Natural killer cell (primary cell): ENCODE measurements at places on chromosomes 7 and 10.
A peak's percentile ranks its signal among the peaks of the same experiment; 100 is the strongest.

- no peak overlapping the region for H3K4me3 ChIP-seq
- H3K27ac ChIP-seq, result no peak overlapping the region
- H3K27me3 ChIP-seq, result peaks cover 43% of the 10 kb centered on the region
- DNase-seq, result no peak
Observed at GRCh38 chr7:157686285-157686894, 349.6 kb downstream of the DNAJB6 start.

DNA sequence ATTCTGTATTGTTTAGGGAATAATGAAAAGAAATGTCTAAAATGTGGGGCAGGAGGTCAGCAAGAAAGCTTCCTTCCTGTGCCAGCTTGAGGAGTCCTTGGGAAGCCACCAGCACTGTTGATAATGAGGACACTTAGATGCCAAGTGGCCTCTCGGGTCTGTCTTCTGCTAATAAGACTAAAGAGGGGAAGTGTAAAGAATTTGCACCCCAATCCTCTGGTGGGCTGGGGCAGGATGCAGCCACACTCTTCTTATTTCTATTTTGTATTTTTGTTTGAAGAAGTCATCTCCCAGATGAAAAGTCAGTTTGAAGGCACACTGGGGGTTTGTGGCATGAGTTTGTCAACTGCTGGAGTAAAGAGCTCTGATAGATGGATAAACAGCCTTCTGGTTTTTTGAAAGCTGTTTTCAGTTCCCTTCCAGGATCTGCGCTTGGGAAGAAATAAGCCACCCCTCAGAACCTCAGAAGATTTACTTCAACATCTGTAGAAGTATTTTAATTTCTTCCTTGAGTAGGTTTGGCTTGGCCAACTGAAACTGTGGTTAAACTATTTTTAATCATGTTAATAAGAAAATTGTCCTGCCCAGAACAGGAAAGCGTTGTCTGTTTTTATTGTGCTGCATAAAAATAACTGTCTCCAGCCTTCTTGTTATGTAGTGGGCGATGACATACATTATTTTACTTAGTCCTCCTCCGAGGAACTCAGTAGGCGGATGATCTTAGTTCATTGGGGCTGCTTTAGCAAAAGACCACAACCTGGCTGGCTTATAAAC, 128.8 kb upstream of the GPR26 start:
- no peak overlapping the region for H3K27ac ChIP-seq
- H3K36me3 ChIP-seq, result no peaks in the 10 kb centered on the region
- H3K4me3 ChIP-seq, result no peak overlapping the region
- H3K4me1 ChIP-seq, result no peaks in the 10 kb centered on the region

GRCh38 chr10:43265799-43266721, 805 bp downstream of the RASGEF1A start:
- H3K4me1 ChIP-seq, result peaks cover 10% of the 10 kb centered on the region
- peak overlapping the region; percentile 24 for H3K4me3 ChIP-seq
- DNase-seq, result peak; percentile 64
- no peak overlapping the region for H3K27ac ChIP-seq
- H3K36me3 ChIP-seq, result no peaks in the 10 kb centered on the region

DNA sequence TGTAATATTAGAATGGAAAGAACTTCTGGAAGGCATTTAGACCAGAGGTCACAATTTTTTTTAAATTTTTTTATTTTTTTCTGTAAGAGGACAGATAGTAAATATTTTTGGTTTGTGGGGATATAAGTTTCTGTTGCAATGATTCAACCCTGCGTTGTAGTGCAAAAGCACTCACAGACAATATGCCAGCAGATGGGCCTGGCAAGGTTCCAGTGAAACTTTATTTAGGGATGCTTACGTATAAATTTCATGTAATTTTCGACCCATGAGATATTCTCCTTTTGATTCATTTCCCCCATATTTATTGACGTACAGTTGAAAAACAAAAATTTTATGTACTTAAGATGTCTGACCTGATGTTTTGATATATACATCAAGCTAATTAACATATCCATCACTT, 72.8 kb upstream of the NMT2 start:
- no peak overlapping the region for H3K27ac ChIP-seq
- no peaks in the 10 kb centered on the region for H3K36me3 ChIP-seq
- no peaks in the 10 kb centered on the region for H3K27me3 ChIP-seq

- no peak overlapping the region for H3K27ac ChIP-seq
- DNase-seq, result no peak
- no peaks in the 10 kb centered on the region for H3K36me3 ChIP-seq
- H3K4me3 ChIP-seq, result no peak overlapping the region
Observed at GRCh38 chr7:140885735-140886334, 38.9 kb downstream of the BRAF start.

DNA sequence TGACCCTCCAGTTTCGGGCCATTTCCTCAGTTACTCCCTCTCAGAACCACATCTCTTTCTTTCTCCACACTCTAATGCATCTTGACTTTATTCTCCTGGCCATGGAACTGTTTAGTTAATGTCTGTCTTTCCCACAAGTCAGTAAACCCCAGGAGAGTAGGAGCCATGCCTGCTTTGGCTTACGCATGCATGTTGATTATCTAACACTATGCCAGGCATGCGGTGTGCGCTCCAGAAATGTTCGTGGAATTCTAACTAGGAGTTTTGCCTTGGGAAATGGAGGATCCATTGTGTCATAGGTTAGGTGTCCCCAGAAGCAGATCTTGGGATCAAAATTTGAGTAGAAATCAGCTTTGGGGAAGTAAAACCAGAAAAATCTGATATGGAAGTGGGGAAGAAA, 308.9 kb downstream of the GRID1 start:
- no peaks in the 10 kb centered on the region for H3K27me3 ChIP-seq
- no peak overlapping the region for H3K4me3 ChIP-seq
- DNase-seq, result no peak

DNA sequence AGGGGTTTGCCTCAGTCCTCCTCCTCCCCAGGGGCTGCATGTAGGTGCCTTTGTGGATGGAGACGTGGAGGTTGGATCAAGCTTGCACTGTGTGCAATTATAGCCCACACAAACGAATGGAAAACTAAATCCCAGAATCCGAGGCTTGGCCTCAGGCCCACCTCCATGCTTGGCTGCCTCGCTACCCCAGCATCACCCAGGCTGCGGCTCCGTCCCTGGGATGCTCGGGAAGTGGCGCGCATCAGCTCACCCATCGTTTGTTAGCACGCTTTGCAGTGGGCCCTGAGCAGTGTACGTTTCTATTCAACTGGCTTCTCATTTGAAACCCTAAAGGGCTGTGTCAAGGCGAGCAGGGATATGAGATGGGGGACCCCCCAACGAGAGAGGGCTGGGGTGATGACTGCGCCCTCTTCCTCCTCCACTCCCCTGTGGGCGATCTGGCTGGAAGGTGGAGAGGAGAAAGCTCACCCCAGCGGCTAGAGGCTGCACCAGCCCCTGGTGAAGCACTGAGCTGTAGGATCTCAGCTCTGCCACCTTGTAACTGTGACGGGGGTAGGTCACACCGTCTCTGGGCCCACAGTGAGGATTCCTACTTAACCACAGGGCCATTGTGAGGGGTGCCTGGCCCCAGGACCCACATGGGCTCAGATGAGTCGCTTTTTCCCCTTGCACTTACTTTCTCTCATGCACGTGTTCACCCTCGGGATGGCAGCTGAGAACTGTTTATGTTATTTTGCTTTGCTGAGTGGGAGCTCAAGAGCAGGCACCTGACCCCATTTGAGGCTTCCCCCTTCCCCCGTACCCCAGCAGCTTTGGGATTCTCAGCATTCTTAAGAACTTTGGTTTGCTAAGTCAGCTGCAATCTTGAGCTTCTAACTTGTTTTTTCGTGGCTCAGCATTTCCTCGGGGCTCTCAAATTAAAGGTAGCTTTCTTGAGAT, 12.7 kb upstream of the BTBD16 start:
- H3K4me3 ChIP-seq, result no peak overlapping the region
- H3K27me3 ChIP-seq, result no peaks in the 10 kb centered on the region
- no peak for DNase-seq

GRCh38 chr10:14173391-14173705, 157.4 kb downstream of the FRMD4A start:
- no peak overlapping the region for H3K27ac ChIP-seq
- no peak overlapping the region for H3K4me3 ChIP-seq
- no peaks in the 10 kb centered on the region for H3K36me3 ChIP-seq
- peaks cover 9% of the 10 kb centered on the region for H3K4me1 ChIP-seq

DNA sequence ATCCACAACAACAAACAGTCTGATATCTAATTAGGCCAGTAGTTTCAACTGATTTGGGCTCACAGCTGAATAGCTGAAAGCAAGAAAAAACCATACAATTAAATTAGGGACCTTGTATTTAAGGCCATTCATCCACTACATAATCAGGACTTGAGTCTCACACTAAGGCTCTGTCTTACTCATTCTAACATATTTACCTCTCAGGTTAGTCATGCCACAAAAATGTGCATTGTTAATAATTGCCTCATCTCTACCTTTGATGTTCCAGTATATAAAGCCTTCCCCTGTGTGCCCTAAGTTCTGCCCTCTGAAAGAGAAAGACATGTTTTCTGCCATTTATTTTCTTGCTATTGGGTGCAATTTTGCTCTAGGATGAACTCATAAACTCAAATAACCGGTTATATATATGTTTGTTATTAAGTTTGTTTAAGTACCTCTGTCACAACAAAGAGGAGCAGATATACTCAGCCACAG, 5.3 kb upstream of the C1GALT1 start:
- H3K27me3 ChIP-seq, result no peaks in the 10 kb centered on the region
- H3K36me3 ChIP-seq, result peaks cover 2% of the 10 kb centered on the region
- H3K27ac ChIP-seq, result no peak overlapping the region
- H3K4me1 ChIP-seq, result peaks cover 12% of the 10 kb centered on the region
- DNase-seq, result no peak
- no peak overlapping the region for H3K4me3 ChIP-seq

- H3K27ac ChIP-seq, result no peak overlapping the region
- peaks cover 13% of the 10 kb centered on the region for H3K4me1 ChIP-seq
- peak; percentile 4 for DNase-seq
- peaks cover 30% of the 10 kb centered on the region for H3K27me3 ChIP-seq
- H3K4me3 ChIP-seq, result no peak overlapping the region
Observed at GRCh38 chr7:24755541-24756407, 1.5 kb downstream of the GSDME start.

GRCh38 chr7:44284881-44285541, 40.4 kb downstream of the CAMK2B start:
- no peaks in the 10 kb centered on the region for H3K4me1 ChIP-seq
- H3K27ac ChIP-seq, result no peak overlapping the region
- no peaks in the 10 kb centered on the region for H3K36me3 ChIP-seq
- H3K4me3 ChIP-seq, result no peak overlapping the region

- H3K4me1 ChIP-seq, result no peaks in the 10 kb centered on the region
- no peaks in the 10 kb centered on the region for H3K36me3 ChIP-seq
- H3K4me3 ChIP-seq, result no peak overlapping the region
- H3K27ac ChIP-seq, result no peak overlapping the region
Observed at GRCh38 chr7:101494602-101495329, 132.1 kb downstream of the COL26A1 start.

DNA sequence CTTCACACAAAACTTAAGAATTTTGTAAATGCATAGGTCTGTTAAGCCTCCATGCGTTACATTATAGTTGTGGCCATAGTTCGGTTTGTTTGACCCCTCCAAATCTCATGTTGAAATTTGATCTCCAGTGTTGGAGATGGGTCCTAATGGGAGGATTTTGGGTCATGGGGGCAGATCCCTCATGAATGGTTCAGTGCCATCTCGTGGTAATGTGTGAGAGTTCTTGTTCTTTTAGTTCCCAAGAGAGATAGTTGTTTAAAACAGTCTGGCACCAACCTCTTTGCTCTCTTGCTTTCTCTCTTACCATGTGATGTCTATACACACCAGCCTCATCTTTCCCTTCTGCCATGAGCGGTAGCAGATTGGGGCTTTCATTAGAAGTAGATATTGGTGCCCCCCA, 264.3 kb downstream of the TCF7L2 start:
- no peaks in the 10 kb centered on the region for H3K27me3 ChIP-seq
- no peak for DNase-seq
- H3K27ac ChIP-seq, result no peak overlapping the region
- no peak overlapping the region for H3K4me3 ChIP-seq
- no peaks in the 10 kb centered on the region for H3K36me3 ChIP-seq
- no peaks in the 10 kb centered on the region for H3K4me1 ChIP-seq

DNA sequence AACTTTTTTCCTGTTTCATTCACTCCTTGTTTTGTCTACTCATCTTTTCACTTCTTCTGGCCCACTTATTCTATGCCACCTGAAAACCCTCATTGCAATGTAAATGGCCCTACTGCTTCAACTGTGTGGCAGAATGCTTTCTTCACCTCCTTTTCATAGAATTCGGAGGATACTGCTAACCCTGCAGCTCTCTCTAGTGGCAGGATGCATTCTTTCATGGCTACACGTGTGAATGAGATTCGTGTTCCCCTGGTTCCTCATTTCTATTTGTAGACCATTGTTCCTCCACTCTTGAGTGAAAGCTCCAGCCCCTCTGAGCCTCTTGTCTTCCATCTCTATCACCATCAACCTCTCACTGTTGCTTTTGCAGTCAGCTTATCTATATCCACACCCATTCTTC, 20.9 kb upstream of the CYP26C1 start:
- H3K27me3 ChIP-seq, result no peaks in the 10 kb centered on the region
- no peak overlapping the region for H3K4me3 ChIP-seq
- no peak overlapping the region for H3K27ac ChIP-seq
